Immature natural killer cell (primary cell): ENCODE measurements at places on chromosomes 2 and 18. TPM values are rescaled to one million over a fixed set of nuclear protein-coding genes. Genes with fewer than 3 reads are reported as not detected.

The SPP2 gene
- polyA plus RNA-seq = not detected

The AGAP1 gene
- polyA plus RNA-seq = 0.18 TPM

The FNDC4 gene
- polyA plus RNA-seq = not detected

The SIX3 gene
- not detected for polyA plus RNA-seq

The G6PC2 gene
- polyA plus RNA-seq = not detected

The C2orf78 gene
- not detected for polyA plus RNA-seq

The INPP4A gene
- polyA plus RNA-seq = 34.1 TPM

The CXCR2 gene
- polyA plus RNA-seq = 117 TPM

The CFAP221 gene
- polyA plus RNA-seq = not detected

The PLEKHA3 gene
- polyA plus RNA-seq = 35.6 TPM

- H3K4me3 ChIP-seq = no peak overlapping the region
- DNase-seq = no peak
- no peaks in the 10 kb centered on the region for H3K4me1 ChIP-seq
- H3K36me3 ChIP-seq = no peaks in the 10 kb centered on the region
- H3K27me3 ChIP-seq = peaks cover 5% of the 10 kb centered on the region
These were observed 13.2 kb downstream of the TXNDC2 start for GRCh38 chr18:9898792-9899549.

DNA sequence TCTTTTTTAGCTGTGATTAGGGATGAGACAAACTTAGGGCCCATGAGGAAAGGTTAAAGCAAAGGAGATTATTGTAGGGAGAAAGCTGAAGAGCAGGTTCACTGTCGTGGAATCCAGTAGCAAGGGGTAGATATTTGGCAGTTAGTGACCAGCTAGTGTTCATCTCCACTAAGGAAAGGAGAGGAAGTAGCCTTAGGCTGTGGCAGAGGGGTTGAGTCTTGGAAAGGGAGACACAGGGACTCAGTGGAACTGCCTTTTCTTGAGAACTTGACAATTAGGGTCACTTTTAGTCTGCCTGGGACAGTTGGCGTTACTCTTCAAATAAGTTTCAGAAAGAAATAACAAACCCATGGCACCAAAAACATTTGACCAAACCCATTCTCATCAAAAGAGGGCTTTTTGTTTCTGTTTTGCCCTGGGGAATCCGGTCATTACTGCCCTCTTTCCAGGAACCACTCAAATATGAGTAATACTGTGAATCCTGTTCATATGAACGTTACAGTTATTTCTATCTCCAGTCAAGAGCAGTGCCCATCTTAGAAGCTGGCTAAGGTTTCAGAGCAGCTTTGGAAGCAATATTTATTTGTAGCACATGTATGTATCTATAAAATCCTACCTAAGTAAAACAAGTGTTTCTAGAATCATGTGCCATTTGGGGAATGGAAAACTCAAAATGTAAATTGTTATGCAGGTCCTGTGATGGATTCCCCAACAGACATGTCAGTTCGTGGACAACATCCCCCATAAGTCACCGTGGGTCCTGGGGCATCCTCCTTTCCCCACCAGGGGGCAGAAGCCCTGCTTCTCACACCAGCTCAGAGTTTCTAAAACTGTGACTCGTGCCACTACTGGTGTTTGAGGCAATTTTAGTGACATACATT, 77.3 kb upstream of the PHLPP1 start:
- H3K36me3 ChIP-seq = no peaks in the 10 kb centered on the region
- no peak overlapping the region for H3K27ac ChIP-seq
- H3K4me1 ChIP-seq = no peaks in the 10 kb centered on the region
- H3K27me3 ChIP-seq = peaks cover 9% of the 10 kb centered on the region
- no peak overlapping the region for H3K4me3 ChIP-seq

DNA sequence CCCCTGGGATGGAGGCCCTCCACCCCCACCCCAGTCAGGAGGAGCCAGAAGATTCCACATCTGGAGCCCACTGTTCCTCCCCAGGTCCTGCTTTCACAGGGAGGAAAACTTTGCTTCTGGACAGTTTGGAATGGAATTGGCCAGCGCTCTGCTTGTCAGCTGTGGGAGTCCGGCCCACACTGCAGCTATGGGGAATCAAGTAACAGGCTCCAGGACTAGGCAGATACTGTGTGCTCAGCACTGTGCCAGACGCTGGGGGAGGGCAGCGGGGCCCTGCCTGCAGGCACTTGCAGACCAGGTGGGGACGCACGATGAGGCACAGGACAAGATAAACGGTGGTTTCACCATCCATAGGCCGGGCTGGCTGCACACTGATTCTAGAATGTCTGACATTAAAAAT, 114.0 kb downstream of the STPG4 start:
- no peaks in the 10 kb centered on the region for H3K27me3 ChIP-seq
- H3K4me3 ChIP-seq = no peak overlapping the region
- H3K27ac ChIP-seq = no peak overlapping the region

DNA sequence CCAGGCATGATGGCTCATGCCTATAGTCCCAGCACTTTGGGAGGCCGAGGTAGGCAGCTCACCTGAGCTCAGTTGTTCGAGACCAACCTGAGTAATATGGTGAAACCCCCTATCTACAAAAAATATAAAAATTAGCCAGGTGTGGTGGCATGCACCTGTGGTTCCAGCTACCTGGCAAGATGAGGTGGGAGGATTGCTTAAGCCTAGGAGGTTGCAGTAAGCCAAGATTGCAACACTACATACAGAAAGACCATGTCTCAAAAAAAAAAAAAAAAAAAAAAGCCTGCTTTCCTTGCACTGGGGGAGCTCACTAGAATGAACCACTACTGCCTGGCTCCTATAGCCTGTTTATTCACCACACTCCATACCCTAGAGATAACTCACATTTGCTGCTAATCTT, 7.4 kb upstream of the MAT2A start:
- no peaks in the 10 kb centered on the region for H3K36me3 ChIP-seq
- no peak overlapping the region for H3K27ac ChIP-seq
- H3K27me3 ChIP-seq = peaks cover 1% of the 10 kb centered on the region
- no peak for DNase-seq

DNA sequence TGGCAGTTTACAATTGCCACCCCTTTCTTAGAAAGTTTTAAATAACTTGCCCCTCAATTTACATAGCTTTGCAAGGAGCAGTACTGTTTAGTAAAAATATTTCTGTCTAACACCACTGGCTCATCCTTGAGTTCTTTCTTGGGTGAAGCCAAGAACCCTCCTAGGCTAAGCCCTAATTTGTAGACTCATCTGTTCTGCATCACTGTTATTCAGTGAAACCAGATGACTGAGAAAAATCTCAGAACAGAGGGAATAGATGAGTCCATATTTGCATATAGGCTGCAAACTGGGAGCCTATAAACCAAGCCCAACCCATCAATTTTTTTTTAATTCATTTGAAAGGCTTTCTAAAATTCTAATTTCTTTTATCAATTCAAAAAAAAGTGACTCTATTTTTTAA, 161.4 kb upstream of the TFPI start:
- no peak overlapping the region for H3K4me3 ChIP-seq
- H3K27ac ChIP-seq = no peak overlapping the region
- no peaks in the 10 kb centered on the region for H3K4me1 ChIP-seq
- no peaks in the 10 kb centered on the region for H3K36me3 ChIP-seq

GRCh38 chr2:17916584-17916983, 38.1 kb downstream of the KCNS3 start:
- peaks cover 2% of the 10 kb centered on the region for H3K27me3 ChIP-seq
- no peak overlapping the region for H3K27ac ChIP-seq
- no peak for DNase-seq
- H3K4me3 ChIP-seq = no peak overlapping the region
- no peaks in the 10 kb centered on the region for H3K36me3 ChIP-seq
- no peaks in the 10 kb centered on the region for H3K4me1 ChIP-seq

DNA sequence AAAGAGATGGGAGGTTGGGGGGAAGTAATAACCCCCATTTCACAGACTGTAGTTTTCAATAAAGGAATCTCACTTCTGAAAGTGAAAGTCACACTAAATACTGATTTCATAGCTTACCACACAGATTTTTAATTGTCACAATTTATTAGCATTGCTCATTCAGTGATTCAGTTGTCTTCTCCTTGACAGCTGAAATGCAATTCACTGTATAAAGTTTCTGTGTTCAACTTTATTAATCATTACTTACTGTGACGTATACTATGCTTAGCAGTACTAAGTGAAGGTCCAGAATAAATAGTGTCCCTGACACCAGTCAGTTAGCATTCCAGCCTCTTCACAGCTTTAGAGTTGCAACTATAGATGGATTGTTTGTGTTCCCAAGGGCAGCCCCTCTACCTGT, 324.1 kb upstream of the CRIM1 start:
- H3K4me3 ChIP-seq = no peak overlapping the region
- H3K4me1 ChIP-seq = peaks cover 1% of the 10 kb centered on the region

GRCh38 chr2:224882291-224883171, 159.7 kb downstream of the DOCK10 start:
- H3K4me1 ChIP-seq = peaks cover 11% of the 10 kb centered on the region
- peaks cover 53% of the 10 kb centered on the region for H3K36me3 ChIP-seq
- no peaks in the 10 kb centered on the region for H3K27me3 ChIP-seq
- no peak for DNase-seq
- peak overlapping the region; percentile 35 for H3K27ac ChIP-seq
- H3K4me3 ChIP-seq = no peak overlapping the region

DNA sequence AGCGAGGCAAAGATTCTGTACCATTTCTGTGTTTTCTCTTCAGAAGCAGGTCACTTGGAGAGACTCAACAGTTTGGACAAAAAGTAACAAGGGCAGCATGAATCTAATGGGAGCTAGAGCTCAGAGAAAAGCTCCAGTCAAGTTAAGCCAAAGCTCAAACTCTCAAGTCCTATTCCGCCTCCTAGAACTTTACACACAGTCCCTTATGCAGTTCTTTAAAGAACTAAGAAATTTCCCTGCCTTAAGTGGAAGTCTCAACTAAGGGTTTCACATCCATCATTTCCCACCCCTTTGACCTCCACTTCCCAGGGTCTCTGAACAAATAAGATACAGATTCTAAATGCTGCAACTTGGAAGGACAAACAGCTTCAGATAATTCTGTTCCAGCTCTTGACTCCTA, 121.3 kb upstream of the RNU4ATAC start:
- H3K27ac ChIP-seq = peak overlapping the region; percentile 37
- peaks cover 16% of the 10 kb centered on the region for H3K36me3 ChIP-seq
- no peaks in the 10 kb centered on the region for H3K4me1 ChIP-seq
- DNase-seq = no peak

GRCh38 chr2:46510598-46511177, 31.3 kb downstream of the TMEM247 start:
- peaks cover 11% of the 10 kb centered on the region for H3K4me1 ChIP-seq
- H3K27ac ChIP-seq = no peak overlapping the region
- H3K36me3 ChIP-seq = peaks cover 13% of the 10 kb centered on the region
- no peak overlapping the region for H3K4me3 ChIP-seq
- DNase-seq = no peak

GRCh38 chr18:79199691-79200374, 130.6 kb downstream of the ATP9B start:
- peak overlapping the region; percentile 27 for H3K4me3 ChIP-seq
- H3K36me3 ChIP-seq = peaks cover 9% of the 10 kb centered on the region
- peak; percentile 54 for DNase-seq
- peaks cover 6% of the 10 kb centered on the region for H3K27me3 ChIP-seq
- peak overlapping the region; percentile 40 for H3K27ac ChIP-seq
- peaks cover 31% of the 10 kb centered on the region for H3K4me1 ChIP-seq

DNA sequence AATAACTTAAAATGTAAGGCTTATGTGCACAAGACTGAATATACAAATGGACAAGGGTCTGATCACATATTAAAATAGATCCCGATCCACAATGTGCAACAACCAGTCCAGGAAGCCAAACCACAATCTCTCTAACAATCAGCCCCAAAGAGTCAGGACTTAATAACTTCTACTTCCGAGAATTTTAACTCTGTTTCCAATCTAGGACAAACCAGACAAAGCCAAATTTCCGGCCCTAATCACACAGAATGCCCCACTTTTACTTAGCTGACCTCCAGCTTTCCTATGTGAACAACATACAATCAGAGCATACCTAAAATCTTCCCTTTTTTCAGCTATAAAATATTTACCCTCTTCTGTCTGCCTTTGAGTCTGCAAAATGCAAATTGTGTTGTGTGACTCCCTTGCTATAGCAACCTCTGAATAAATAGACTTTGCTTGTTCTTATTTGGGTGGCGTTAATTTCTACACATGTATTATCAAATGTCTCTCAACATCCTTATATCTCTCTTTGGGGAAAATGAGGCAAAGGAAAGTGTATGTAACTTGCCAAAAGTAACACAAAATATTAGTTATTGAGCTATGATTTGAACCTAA, 381.9 kb upstream of the MC4R start:
- no peaks in the 10 kb centered on the region for H3K36me3 ChIP-seq
- no peak for DNase-seq
- H3K27ac ChIP-seq = no peak overlapping the region
- H3K4me3 ChIP-seq = no peak overlapping the region
- H3K4me1 ChIP-seq = no peaks in the 10 kb centered on the region
- no peaks in the 10 kb centered on the region for H3K27me3 ChIP-seq

DNA sequence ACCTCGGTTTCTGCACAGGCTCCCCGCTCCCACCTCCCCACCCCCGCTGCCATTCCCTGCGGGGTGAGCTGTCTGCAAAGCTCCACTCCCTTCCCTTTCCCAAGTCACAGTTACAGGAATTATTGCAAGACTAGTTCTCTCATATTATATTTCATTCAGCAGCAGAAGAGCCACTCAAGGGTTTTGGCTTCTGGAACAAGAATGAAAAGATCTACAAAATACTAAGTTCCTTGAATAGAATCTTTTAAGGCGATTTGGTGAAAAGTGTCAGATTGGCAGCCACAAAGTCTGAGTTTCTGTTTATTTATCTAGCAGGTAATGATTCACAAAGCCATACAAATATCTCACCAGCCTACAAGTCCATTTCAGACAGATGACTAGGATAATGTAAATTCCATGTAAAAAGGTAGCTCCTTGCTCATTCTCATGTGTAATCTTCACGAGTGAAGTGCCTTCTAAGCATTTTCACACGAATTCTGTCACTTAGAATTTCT, 221.9 kb upstream of the RBBP8 start:
- H3K27ac ChIP-seq = no peak overlapping the region
- no peaks in the 10 kb centered on the region for H3K4me1 ChIP-seq
- no peaks in the 10 kb centered on the region for H3K27me3 ChIP-seq
- no peak for DNase-seq
